Stomach (tissue), 19 donors: ENCODE measurements at places on chromosomes 16 and 17. TPM values are rescaled to one million over a fixed set of nuclear protein-coding genes. Genes with fewer than 3 reads are reported as not detected.

EDC4 gene
- polyA plus RNA-seq: 22.2 TPM

CD300LG gene
- 1.1 TPM for polyA plus RNA-seq

ADAMTS18 gene
- polyA plus RNA-seq: not detected

NEUROD2 gene
- 0.25 TPM for polyA plus RNA-seq

ITGAD gene
- polyA plus RNA-seq: not detected
